ENCODE measurements at places on chromosomes 3 and 15.

- DNase-seq, result no peak
These were observed 22.9 kb upstream of the FGF12 start for GRCh38 chr3:192750201-192750600.

GRCh38 chr3:150059241-150059640 lies 88.5 kb upstream of the PFN2 start:
- no peak for DNase-seq

- DNase-seq, result no peak
These were observed 151.6 kb downstream of the FNDC3B start for GRCh38 chr3:172190980-172191379.

- no peak for DNase-seq
These were observed 36.3 kb downstream of the DUT start for GRCh38 chr15:48367483-48367882.

DNA sequence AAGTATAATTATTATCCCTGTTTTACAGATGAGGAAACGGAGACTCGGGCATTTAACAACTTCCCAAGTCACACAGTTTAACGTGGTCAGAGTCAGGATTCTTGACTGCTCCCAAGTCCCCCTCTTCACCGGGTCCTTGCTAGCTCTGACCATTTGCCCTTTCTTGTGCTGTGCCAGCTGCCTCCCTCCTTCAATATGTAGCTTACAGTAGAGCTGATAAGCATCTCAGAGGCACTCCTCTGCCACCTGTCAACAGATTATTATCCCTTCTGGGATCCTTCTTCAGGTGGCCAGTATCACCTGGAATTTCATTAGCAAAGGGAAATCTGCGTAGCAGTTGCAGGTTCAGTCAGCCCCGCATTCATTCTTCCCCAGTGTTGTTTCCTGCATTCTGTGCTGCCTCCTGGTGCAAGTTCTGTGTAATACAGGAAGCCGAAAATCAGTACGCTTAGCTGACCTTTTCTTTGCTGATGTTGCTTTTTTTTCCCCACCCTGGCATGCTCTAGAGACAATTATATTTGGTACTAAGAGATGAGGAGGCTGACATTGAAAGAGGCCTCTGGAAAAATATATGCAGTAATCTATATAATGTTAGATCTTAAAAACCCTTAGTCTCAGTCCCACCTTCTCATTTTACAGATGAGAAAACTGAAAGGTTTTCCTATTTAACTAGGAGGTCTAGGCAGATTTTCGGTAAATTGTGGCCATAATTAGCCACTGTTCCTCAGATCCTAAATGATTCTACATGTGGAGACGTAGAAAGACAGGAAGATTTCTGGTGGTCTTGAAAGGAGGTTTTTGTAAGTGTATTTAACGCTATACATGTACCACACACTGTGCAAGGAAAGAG lies 24.8 kb downstream of the TMOD2 start:
- DNase-seq, result no peak

DNA sequence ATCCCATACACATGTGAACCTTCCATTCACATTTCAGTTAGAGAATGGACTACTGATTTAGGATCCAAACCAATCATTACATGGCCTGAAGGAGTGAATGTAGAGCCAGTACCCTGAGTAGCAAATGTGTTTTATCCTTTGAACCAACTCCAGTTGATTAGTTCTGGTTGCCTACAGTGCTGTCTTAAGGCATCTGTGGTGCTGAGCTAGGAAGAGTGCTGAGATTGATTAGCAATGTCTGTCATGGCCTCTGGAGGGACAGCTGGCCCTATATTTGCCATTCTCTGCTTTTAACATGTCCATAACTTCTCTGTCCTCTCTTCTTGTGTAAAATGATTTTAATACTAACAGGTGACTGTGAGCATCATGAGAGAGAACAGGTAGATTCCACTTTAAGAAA lies 11.1 kb downstream of the LRTM1 start:
- no peak for DNase-seq

All from NCI-H1930 (cell line).